ENCODE measurements at places on chromosomes 3 and 15. TPM values are rescaled to one million over a fixed set of nuclear protein-coding genes. Genes with fewer than 3 reads are reported as not detected.

The DUOXA2 gene
- not detected for total RNA-seq

The TMEM40 gene
- total RNA-seq = 0.35 TPM

The CADPS gene
- not detected for total RNA-seq

DNA sequence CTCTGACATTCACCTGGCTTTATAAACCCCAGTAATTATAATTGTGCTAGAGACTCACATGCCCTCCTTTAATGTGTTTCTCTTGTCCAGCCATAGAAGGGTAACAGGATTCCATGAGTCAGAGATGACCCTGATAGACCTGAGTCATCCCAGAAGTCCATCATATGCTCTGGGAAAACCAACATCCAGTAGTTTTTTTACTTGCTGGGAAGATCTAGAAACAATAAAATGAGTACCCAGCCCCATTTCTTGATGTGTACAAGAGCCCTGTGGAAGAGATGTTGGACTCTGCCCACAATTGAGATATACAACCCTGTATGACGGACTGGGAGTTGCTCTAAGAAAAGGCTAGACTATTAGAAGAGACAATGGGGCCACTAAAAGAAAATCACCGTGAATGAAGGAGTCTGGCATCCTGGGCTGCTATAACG is 22.4 kb upstream of the THUMPD3 start:
- no peak for DNase-seq

DNA sequence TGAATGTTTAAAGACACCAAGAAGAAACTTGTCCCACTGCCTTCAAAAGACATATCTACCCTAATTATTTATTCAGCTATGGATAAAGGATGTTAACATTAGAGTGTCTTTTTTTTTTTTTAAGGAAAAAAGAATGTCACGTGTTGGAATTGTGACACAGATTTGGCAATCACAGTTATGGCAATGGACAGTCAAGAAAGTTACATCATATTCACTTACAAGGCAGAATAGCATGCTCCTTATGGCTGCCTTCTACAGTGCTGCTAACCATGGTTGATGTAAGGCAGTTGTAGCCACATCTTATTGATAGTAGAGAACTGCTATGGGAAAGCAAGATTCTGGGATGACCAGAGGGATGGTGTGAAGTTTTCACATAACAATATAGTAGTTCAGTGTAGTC is 128.8 kb upstream of the ZBTB20 start:
- DNase-seq = no peak

All from right lobe of liver (tissue), 6 donors.